ENCODE measurements at places on chromosomes 16 and 17.

DNA sequence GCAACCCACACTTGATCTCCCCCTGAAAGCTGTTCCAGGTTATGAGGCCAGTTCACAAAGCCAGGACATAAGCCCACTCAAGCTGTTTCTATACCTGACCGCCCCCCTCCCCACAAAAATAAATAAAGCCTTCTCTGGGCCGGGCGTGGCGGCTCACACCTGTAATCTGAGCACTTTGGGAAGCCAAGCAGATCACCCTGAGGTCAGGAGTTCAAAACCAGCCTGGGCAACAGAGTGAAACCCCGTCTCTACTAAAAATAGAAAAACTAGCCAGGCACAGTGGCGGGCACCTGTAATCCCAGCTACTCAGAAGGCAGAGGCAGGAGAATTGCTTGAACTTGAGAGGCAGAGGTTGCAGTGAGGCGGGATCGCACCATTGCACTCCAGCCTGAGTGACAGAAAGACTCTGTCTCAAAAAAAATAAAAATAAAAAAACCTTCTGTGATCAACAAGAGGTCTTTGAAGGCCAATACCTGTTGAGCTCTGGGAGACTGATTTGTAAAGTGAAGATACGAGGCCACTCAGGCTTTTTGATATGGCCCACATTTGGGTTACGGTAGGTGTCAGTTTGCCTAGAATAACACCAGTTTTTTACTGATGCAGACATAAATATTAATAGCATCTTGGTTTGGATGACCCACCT, 2.2 kb downstream of the KDM8 start:
- no peak for DNase-seq

- DNase-seq = no peak
Measured at GRCh38 chr17:38671939-38672720, 2.6 kb downstream of the EPOP start.

GRCh38 chr17:82013341-82013740, 9.3 kb downstream of the CENPX start:
- DNase-seq = no peak

- no peak for DNase-seq
Measured at GRCh38 chr17:17186051-17186450, 20.1 kb downstream of the PLD6 start.

DNA sequence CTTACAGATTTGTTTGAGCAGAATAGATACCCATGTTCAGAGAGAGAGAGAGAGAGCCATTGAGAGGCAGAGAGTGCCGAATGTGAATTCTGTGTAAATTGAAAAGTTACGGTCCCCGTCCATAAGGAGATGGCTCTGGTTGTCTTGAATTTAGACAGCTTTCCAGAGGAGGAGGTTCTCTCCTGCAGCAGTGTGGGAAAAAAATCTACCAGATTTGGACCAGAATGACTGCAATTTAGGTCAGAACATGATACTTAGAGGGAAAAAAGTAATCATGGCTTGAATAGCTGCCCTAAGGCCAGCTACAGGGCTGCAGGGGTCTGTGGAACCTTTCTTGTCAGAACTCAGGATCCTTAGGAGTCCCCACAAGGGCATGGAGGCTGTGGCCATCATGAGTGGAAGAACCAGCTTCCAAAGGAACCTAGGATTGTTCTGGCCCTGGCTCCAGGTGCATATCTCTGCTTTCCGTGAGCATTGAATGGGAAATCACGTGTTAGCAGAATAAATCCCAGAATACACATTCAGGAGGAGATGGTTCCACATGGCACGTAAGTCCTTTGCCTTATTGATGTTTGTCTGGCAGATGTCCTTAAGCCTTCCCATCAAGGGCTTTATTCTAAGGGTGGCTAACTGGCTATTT, 13.0 kb downstream of the PITPNC1 start:
- DNase-seq = no peak

DNA sequence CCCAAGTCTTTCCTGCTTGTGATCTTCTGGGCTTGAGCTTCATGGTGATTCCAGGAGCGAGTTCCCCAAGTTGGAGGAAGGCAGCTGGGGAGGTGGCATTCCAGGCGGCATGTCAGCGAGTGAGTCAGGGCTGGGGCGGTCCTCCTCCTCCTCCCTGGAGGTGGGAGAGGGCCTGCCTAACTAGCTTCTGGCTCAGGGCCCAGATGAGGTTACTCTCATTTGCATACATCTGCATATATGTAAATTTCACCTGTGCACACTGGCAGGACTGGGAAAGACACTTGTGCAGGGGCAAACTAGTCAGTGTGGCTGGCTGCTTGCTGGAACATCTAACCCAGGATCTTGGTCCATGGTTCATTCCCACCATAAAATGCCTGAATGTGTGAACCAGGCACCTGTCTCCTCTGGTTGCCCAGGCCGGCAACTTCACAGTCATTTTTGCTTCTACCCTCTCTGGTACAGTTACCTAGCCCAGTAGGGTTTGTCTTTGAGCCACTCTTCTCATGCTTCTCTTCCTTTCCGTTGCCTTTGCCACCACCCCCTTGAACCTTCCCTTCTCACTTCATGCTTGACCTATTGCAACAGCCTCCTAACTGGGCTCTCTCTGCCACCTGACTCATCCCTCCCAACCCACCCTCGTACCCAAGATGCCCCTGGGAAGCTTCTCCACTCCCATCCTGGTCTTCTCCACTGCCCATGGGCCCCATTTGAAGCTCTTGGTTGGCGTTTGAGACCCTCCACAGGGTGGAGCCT, 9.6 kb upstream of the DLX4 start:
- DNase-seq = no peak
